ENCODE measurements at places on chromosomes 11 and 22. TPM values are rescaled to one million over a fixed set of nuclear protein-coding genes. Genes with fewer than 3 reads are reported as not detected.

- peak overlapping the region; percentile 21 for H3K27ac ChIP-seq
- peaks cover 1% of the 10 kb centered on the region for H3K36me3 ChIP-seq
- peaks cover 34% of the 10 kb centered on the region for H3K4me1 ChIP-seq
Observed at GRCh38 chr11:575313-575995, 816 bp upstream of the PHRF1 start.

- H3K4me1 ChIP-seq, result peaks cover 2% of the 10 kb centered on the region
- H3K27me3 ChIP-seq, result no peaks in the 10 kb centered on the region
- no peaks in the 10 kb centered on the region for H3K36me3 ChIP-seq
- H3K27ac ChIP-seq, result no peak overlapping the region
- peak; percentile 19 for DNase-seq
Observed at GRCh38 chr11:77198440-77198849, 70.4 kb downstream of the MYO7A start.

DNA sequence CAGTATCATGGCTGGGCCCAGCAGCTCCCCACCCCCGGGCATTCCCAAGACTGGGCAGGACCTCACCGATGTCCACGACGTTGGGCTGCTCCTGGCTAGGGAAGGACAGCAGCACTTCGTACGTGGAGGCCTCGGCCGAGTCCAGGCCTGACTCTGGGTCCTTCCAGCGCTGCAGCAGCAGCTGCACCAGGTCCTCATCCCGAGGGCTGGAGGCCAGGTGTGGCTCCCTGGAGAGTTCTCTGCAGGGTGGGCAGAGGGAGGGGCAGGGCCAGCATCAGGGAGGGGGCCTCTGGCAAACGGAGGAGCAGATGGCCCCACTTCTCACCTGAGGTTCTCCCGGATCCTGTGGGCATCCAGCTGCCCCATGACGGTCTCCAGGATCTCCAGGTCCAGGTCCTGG lies 341 bp downstream of the NAALADL1 start:
- no peak overlapping the region for H3K4me3 ChIP-seq
- peaks cover 21% of the 10 kb centered on the region for H3K4me1 ChIP-seq
- no peak for DNase-seq

- H3K27me3 ChIP-seq, result peaks cover 15% of the 10 kb centered on the region
- H3K36me3 ChIP-seq, result no peaks in the 10 kb centered on the region
- H3K4me1 ChIP-seq, result no peaks in the 10 kb centered on the region
Observed at GRCh38 chr11:73195191-73196007, 22.7 kb upstream of the P2RY2 start.

The ROBO4 gene
- total RNA-seq, result not detected

- H3K36me3 ChIP-seq, result no peaks in the 10 kb centered on the region
- no peak overlapping the region for H3K27ac ChIP-seq
- DNase-seq, result no peak
- H3K4me3 ChIP-seq, result no peak overlapping the region
Observed at GRCh38 chr22:50047346-50047745, 10.8 kb downstream of the TTLL8 start.

The UPK3A gene
- total RNA-seq, result not detected

DNA sequence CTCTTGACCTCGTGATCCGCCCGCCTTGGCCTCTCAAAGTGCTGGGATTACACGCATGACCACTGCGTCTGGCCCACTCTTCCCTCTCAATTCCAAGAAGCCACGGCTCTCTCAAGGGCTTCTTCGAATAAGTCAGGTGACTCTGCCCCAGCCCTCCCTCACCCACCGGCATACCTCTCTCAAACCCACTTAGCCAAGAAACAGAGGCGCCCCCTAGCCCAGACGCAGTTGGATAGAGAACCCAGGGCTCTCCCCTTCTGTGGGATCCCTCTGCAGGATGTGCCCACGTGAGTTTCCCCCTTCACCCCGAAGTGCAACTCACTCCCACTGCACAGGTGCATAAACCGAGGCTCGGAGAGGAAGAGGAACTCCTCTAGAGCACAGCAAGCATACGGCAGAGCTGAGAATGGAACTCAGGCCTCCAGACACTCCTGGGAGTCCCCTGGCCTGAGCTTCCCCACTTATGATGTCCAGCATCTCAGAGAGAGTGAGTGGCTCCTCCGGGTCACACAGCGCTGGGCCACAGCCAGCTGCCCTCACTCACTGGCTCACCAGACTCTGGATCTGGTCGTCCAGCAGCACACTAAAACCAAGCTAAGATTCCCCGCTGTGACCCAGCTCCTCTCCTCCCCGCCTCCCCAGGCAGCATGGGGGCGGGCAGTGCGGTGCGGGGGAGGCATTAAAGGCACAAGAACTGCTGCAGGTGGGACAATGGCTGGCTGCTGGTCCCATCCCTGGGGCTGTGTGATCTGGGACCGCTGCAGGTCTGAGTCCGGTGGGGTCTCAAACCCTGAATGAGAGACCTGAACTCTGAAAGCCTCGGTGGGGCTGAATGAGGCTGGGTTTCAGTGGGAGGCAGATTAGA lies 16.8 kb upstream of the RGL4 start:
- DNase-seq, result no peak
- H3K4me1 ChIP-seq, result peaks cover 14% of the 10 kb centered on the region
- H3K36me3 ChIP-seq, result peaks cover 1% of the 10 kb centered on the region
- H3K27ac ChIP-seq, result no peak overlapping the region
- H3K4me3 ChIP-seq, result no peak overlapping the region
- no peaks in the 10 kb centered on the region for H3K27me3 ChIP-seq

- H3K27ac ChIP-seq, result no peak overlapping the region
- no peak overlapping the region for H3K4me3 ChIP-seq
- no peaks in the 10 kb centered on the region for H3K36me3 ChIP-seq
Observed at GRCh38 chr11:68698993-68699392, 14.6 kb downstream of the GAL start.

DNA sequence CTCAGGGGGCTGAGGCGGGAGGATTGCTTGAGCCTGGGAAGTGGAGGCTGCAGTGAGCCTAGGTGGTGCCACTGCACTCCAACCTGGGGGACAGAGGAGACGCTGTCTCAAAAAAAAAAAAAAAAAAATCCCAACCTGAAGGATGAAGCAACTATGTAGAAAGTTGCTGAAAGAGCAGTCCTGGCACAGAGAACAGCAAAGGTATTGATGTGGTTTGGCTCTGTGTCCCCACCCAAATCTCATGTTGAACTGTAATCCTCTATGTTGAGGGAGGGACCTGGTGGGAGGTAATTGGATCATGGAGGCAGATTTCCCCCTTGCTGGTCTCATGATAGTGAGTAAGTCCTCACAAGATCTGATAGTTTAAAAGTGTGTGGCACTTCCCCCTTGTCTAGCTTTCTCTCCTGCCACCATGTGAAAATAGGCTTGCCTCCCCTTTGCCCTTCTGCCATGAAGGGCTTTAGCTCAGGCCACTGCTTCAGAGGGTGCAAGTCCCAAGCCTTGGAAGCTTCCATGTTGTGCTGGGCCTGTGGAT lies 10.7 kb upstream of the SERPING1 start:
- H3K27me3 ChIP-seq, result peaks cover 12% of the 10 kb centered on the region
- DNase-seq, result no peak
- H3K4me3 ChIP-seq, result no peak overlapping the region
- H3K4me1 ChIP-seq, result peaks cover 9% of the 10 kb centered on the region
- H3K27ac ChIP-seq, result no peak overlapping the region
- no peaks in the 10 kb centered on the region for H3K36me3 ChIP-seq

DNA sequence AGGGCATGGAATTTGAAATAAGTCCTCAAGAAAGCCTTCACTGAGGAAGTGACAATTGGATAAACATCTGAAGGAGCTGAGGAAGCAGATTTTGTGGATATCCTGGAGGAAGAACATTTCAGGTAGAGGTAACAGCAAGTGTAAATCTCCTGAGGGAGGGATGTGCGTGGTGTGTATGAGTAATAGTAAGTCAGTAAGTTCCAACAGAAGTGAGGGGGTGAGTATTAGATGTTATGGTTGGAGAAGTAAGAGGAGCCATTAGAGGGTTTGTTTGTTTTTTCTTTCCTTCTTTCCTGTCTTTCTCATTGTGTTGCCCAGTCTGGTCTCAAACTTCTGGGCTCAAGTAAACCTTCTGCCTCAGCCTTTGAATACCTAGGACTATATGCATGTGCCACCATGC lies 29.0 kb downstream of the ANKRD42 start:
- no peak overlapping the region for H3K4me3 ChIP-seq
- no peak overlapping the region for H3K27ac ChIP-seq
- DNase-seq, result no peak

DNA sequence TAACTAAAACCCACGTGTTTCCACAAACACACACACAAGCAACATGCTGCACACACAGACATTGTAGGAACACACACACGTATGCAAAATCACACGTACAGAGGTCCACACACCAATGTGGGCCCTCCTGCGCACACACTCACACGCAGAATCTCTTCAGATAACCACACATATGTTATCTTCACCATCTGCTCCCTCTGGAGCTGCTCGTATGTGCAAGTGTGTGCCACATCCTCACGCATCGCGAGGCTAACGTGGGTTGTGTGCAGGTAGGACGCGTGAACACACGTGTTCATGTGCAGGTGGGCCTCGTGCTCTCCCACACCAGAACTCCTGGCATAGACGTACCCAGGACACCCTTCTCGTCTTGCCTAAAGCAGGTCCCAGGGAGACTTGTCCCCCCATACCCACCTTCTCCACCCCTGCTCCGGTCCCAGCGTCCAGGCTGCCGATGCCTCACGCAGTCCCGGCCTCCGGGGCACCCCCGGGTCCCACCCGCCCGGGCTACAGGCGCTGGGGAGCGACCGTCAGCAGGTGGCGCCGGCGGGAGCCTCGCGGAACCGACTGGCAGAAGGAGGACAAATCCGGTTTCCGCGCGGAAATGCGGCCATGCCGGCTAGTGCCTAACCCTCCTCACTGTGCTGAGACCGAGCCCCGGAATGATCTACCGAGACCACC lies 10.3 kb upstream of the IGSF9B start:
- DNase-seq, result peak; percentile 85
- H3K27ac ChIP-seq, result peak overlapping the region; percentile 91
- peaks cover 5% of the 10 kb centered on the region for H3K27me3 ChIP-seq
- H3K4me1 ChIP-seq, result peaks cover 14% of the 10 kb centered on the region
- peak overlapping the region; percentile 94 for H3K4me3 ChIP-seq
- H3K36me3 ChIP-seq, result no peaks in the 10 kb centered on the region

The CYP2D6 gene
- 4.4 TPM for total RNA-seq

The NTM gene
- not detected for total RNA-seq

GRCh38 chr22:23240639-23241389 lies 60.5 kb downstream of the BCR start:
- peaks cover 39% of the 10 kb centered on the region for H3K4me1 ChIP-seq
- peaks cover 9% of the 10 kb centered on the region for H3K36me3 ChIP-seq
- no peak overlapping the region for H3K27ac ChIP-seq

DNA sequence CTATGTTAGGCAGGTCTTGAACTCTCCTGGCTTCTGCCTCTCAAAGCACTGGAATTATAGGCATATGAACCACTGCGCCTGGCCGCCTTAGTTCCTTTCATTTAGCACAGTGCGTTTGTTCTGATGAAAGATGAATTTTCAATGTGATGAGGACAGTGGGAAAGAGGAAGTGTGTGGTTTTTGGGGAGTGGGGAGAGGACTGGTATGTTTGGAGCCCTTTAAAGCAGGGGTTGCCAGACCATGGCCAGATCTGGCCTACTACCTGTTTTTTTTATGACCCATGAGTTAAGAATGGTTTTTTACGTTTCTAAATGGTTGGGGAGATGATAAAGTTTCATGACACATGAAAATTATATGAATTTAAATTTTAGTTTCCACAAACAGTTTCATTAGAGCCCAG lies 12.5 kb downstream of the ATXN10 start:
- H3K36me3 ChIP-seq, result no peaks in the 10 kb centered on the region
- no peaks in the 10 kb centered on the region for H3K27me3 ChIP-seq
- no peak overlapping the region for H3K4me3 ChIP-seq
- no peak overlapping the region for H3K27ac ChIP-seq
- no peak for DNase-seq

The FAM76B gene
- total RNA-seq, result 57.3 TPM

The SMTNL1 gene
- not detected for total RNA-seq

The SORL1 gene
- 195 TPM for total RNA-seq

The XKR3 gene
- not detected for total RNA-seq

- H3K4me3 ChIP-seq, result no peak overlapping the region
- H3K4me1 ChIP-seq, result peaks cover 48% of the 10 kb centered on the region
- H3K27ac ChIP-seq, result peak overlapping the region; percentile 9
- H3K27me3 ChIP-seq, result no peaks in the 10 kb centered on the region
- H3K36me3 ChIP-seq, result peaks cover 10% of the 10 kb centered on the region
Observed at GRCh38 chr11:128040603-128041002, 546.8 kb downstream of the ETS1 start.

- H3K27ac ChIP-seq, result no peak overlapping the region
- no peak overlapping the region for H3K4me3 ChIP-seq
- no peaks in the 10 kb centered on the region for H3K36me3 ChIP-seq
- DNase-seq, result peak; percentile 84
- peaks cover 6% of the 10 kb centered on the region for H3K4me1 ChIP-seq
- no peaks in the 10 kb centered on the region for H3K27me3 ChIP-seq
Observed at GRCh38 chr22:23281406-23282088, 101.2 kb downstream of the BCR start.

- no peaks in the 10 kb centered on the region for H3K27me3 ChIP-seq
- peaks cover 5% of the 10 kb centered on the region for H3K36me3 ChIP-seq
- no peaks in the 10 kb centered on the region for H3K4me1 ChIP-seq
- H3K4me3 ChIP-seq, result no peak overlapping the region
- H3K27ac ChIP-seq, result no peak overlapping the region
Observed at GRCh38 chr22:49550766-49551362, 276.8 kb downstream of the BRD1 start.

DNA sequence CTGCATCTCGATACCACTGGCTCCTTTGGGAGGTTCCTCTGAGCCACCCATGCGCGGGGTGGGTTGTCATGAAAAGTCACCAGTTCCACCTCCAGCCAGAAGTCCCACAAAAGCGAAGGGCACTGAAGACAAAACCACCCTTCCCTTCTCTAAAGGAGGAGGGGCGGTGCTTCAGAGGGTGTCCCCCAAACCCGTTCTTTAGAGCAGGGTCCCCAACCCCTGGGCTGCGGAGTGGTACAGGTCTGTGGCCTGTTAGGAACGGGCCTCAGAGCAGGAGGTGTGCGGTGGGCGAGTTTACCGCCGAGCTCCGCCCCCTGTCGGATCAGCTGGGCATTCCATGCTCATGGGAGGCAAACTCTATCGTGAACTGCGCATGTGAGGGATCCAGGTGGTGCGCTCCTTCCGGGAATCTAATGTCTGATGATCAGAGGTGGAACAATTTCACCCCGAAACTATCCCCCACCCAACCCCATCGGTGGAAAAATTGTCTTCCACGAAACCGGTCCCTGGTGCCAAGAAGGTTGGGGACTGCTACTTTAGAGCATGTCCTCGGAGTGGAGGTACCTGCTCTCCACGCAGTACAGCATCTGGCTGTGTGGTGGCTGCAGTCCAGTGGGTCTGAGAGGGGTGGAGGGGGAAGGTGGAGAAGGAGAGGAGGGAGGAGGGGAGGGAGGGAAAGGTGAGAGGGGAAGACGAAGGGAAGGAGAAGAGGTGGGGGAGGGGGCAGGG lies 72.9 kb upstream of the SEPTIN5 start:
- H3K4me1 ChIP-seq, result no peaks in the 10 kb centered on the region
- peak; percentile 22 for DNase-seq
- H3K27ac ChIP-seq, result no peak overlapping the region
- no peak overlapping the region for H3K4me3 ChIP-seq

The OR52H1 gene
- total RNA-seq, result not detected

The CDK2AP2 gene
- 101 TPM for total RNA-seq

The TP53I11 gene
- 15.7 TPM for total RNA-seq

The ST3GAL4 gene
- total RNA-seq, result 6.3 TPM

- H3K27ac ChIP-seq, result no peak overlapping the region
- peaks cover 4% of the 10 kb centered on the region for H3K27me3 ChIP-seq
- H3K4me3 ChIP-seq, result no peak overlapping the region
- no peaks in the 10 kb centered on the region for H3K36me3 ChIP-seq
Observed at GRCh38 chr11:116368784-116369183, 404.0 kb downstream of the BUD13 start.

GRCh38 chr11:130400781-130401483 lies 27.5 kb downstream of the ADAMTS8 start:
- H3K36me3 ChIP-seq, result no peaks in the 10 kb centered on the region
- no peak overlapping the region for H3K4me3 ChIP-seq
- DNase-seq, result no peak
- H3K27ac ChIP-seq, result no peak overlapping the region

The MS4A4E gene
- not detected for total RNA-seq
